CD4-positive, alpha-beta T cell treated with Interleukin-15 for 4 hours (primary cell): ENCODE measurements at places on chromosomes 4 and X.

DNA sequence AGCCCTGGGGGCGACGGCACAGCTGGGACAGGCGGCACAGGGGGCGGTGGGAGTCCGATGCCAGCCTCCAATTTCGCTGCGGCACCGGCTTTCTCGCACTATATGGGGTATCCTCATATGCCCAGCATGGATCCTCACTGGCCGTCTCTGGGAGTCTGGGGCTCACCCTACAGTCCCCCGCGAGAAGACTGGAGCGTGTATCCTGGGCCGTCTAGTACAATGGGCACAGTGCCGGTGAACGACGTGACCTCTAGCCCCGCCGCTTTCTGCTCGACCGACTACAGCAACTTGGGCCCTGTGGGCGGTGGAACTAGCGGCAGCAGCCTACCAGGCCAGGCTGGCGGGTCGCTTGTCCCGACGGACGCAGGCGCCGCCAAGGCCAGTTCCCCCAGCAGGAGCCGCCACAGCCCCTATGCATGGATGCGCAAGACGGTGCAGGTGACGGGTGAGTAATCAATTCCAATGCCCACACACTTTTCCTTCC, 500 bp downstream of the CDX4 start:
- DNase-seq: no peak

- DNase-seq: no peak
These were observed 169.8 kb upstream of the GALNT7 start for GRCh38 chr4:172998527-172999469.

GRCh38 chrX:153408871-153409351, 2.4 kb upstream of the ZFP92 start:
- no peak for DNase-seq

GRCh38 chr4:122703868-122704267, 28.6 kb upstream of the BBS12 start:
- DNase-seq: no peak

GRCh38 chrX:19225909-19226308, 103.6 kb upstream of the ADGRG2 start:
- peak; percentile 0 for DNase-seq
